Stimulated activated CD8-positive, alpha-beta memory T cell treated with anti-CD3 and anti-CD28 coated beads, Interleukin-4, amount 100 ng/mL, for 1 hour (primary cell): ENCODE measurements at places on chromosomes 2 and 18.

GRCh38 chr2:191113761-191114160, 37.0 kb downstream of the STAT4 start:
- DNase-seq = no peak

DNA sequence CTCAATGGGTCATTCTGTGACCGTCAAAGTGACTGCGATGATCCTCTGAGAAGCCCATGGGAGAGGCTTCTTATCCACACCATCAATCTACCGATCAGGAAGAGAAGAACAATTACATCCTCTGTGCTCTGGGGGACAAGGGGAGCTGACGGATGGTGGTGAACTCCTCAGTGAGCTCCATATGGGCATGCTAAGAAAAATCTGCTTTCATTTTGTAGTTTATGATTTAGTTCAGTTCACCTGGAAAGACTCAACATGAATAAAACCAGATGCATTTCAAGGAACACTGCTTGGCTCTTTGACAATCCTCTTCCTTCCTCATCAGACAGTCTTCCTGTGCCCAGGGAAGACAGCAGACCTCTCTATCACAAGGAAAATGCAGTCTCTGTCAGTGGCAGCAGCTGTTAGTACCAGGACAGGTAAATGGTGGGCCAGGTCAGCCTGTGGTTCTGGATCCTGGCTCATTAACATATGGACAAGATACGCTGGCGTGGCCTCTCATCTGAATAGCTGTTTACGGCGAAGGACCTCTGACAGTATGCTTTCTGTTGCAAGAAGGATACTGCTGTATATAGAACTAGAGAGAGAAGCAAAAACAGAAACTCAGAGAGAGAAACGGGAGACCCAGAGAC, 176.9 kb downstream of the BCL2 start:
- no peak for DNase-seq

- no peak for DNase-seq
These were observed 70.2 kb downstream of the PTPRM start for GRCh38 chr18:7637269-7637668.

DNA sequence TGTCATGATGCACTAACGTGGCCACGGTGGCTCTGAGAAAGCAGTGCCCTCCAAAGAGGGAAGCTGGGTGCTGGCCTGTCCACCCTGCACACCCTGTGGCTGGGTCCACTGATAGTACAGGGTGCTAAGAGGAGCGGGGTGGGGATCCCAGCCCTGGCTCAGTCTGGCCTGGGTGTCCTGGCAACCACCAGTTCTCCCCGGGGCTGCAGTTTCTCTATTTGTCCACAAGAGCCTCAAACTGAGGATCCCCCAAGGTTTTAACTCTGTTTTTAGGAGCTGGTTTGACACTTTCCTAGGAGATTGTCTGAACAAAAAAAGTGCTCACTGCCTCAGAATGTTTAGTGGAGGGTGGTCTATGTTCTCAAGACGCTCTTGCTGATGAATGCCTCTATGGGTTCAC, 29.0 kb downstream of the EDAR start:
- no peak for DNase-seq

GRCh38 chr2:51231071-51231470, 199.1 kb upstream of the NRXN1 start:
- DNase-seq = no peak
